Pancreas (tissue), 10 donors: ENCODE measurements at places on chromosomes 7 and 10. TPM values are rescaled to one million over a fixed set of nuclear protein-coding genes. Genes with fewer than 3 reads are reported as not detected.

Gene GBX1
- not detected for total RNA-seq

Gene HOXA7
- 0.17 TPM for total RNA-seq

Gene GPC2
- 2.5 TPM for total RNA-seq

- H3K4me1 ChIP-seq: no peaks in the 10 kb centered on the region
- H3K27ac ChIP-seq: no peak overlapping the region
- H3K4me3 ChIP-seq: no peak overlapping the region
- no peaks in the 10 kb centered on the region for H3K27me3 ChIP-seq
These were observed 38.8 kb upstream of the SHH start for GRCh38 chr7:155850766-155851678.

GRCh38 chr10:24901686-24902399 is 50.6 kb downstream of the PRTFDC1 start:
- H3K27me3 ChIP-seq: no peaks in the 10 kb centered on the region
- H3K4me1 ChIP-seq: peaks cover 5% of the 10 kb centered on the region
- no peak overlapping the region for H3K27ac ChIP-seq
- H3K36me3 ChIP-seq: no peaks in the 10 kb centered on the region

GRCh38 chr7:137882806-137883205 is 36.0 kb upstream of the DGKI start:
- no peak overlapping the region for H3K27ac ChIP-seq
- no peak for DNase-seq
- H3K27me3 ChIP-seq: no peaks in the 10 kb centered on the region
- no peaks in the 10 kb centered on the region for H3K4me1 ChIP-seq
- peaks cover 78% of the 10 kb centered on the region for H3K36me3 ChIP-seq

- no peak overlapping the region for H3K4me3 ChIP-seq
- H3K27me3 ChIP-seq: no peaks in the 10 kb centered on the region
- H3K4me1 ChIP-seq: peaks cover 9% of the 10 kb centered on the region
These were observed 12.3 kb upstream of the ASB4 start for GRCh38 chr7:95473276-95473985.

DNA sequence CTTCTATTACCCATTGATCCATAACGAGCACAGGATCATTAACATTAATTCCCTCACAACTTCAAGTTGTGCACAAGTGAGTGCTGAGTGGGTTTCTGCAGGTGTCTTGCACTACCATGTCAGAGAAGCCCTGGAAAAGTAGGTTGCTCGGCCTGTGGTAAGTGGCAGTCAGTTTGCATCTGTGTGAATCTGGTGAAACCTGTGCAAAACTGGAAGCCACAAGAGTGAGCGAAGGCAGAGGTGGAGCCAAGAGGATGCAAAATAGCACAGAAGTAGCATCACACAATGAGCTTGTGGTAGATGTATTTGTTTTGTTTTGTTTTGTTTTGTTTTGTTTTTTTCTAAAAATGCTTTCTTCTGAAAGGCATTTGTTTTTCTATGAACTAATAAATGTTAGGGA is 181.5 kb downstream of the THSD7A start:
- H3K27ac ChIP-seq: no peak overlapping the region
- H3K36me3 ChIP-seq: no peaks in the 10 kb centered on the region
- H3K4me3 ChIP-seq: no peak overlapping the region
- no peaks in the 10 kb centered on the region for H3K27me3 ChIP-seq

- DNase-seq: no peak
- no peaks in the 10 kb centered on the region for H3K4me1 ChIP-seq
- no peak overlapping the region for H3K4me3 ChIP-seq
These were observed 24.5 kb upstream of the CUBN start for GRCh38 chr10:17154116-17154515.

GRCh38 chr7:80916770-80917741 is 1.8 kb downstream of the SEMA3C start:
- DNase-seq: no peak
- no peak overlapping the region for H3K27ac ChIP-seq
- H3K4me1 ChIP-seq: no peaks in the 10 kb centered on the region
- H3K4me3 ChIP-seq: no peak overlapping the region

DNA sequence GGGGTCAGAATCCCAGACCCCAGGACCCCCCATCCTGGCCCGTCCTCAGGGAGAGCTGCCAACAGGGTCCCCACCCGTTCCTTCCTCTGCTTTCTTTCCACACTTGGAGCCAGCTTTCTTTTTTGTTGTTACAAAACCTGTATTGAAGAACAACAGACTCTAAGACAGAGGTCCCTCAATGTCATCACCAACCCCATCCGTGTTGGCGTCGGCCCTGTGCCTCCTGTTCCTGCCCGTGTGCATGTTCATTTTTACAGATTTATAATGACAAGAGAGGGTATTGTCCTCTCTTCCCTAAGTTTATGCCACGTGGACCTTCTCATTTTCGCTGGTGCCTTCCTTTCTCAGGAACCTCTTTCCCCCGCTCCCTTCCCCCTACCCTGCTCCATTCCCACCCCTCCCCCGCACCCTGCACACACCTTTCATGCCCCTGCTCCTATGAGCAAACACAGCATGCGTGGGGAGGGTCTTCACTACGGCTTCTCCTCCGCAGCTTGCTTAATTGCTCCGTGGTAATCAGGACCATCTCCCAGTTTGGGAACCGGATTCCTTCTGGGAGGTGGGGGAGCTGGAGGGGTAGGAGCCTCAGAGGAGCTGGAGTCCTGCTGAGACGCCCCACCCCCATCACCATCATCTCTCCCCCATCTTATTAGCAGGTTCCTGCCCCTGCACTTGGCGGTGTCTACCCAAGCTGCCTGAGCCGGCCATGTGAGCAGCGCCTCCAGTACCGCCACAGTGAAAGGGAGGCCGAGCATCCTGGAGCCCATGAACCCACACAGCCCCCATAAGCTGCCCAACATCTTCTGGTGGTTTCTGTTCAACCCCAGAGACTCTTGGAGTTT is 88.0 kb upstream of the INSIG1 start:
- DNase-seq: no peak
- peaks cover 5% of the 10 kb centered on the region for H3K4me1 ChIP-seq
- H3K4me3 ChIP-seq: no peak overlapping the region

DNA sequence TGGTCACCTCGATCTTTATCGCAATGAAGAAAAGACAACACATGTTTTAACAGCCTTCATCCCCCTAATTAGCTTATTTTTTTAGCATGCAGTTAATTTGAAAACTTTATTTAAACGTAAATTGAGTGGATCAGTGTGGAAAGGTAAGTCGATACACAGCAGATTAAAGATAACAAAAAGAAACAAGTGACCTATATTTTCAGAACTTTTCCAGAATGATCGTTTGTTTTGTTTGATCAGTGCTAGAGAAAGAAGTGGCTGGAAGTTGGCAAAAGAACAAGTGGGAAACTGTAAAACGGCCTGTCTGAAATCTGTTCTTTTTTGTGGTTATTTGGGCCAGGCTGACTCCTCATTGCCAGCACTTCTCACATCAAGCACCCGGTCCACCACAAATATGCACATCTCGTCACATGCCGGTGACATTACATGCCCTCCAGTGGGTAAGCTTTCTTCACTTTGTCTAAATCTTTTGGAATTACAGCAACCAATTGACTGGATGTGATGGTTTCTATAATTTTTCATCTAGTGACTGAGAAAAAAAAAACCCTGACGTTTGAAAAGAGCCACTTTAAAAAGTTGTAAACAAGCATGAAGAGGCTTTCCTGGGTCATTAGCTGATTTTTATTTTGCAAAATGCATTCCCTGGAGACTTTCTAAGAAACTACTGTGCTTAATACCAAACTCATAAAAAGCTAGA is 33.2 kb downstream of the C7orf33 start:
- DNase-seq: no peak
- no peaks in the 10 kb centered on the region for H3K27me3 ChIP-seq
- H3K36me3 ChIP-seq: no peaks in the 10 kb centered on the region
- peaks cover 6% of the 10 kb centered on the region for H3K4me1 ChIP-seq

GRCh38 chr7:125695626-125696025 is 766.0 kb upstream of the POT1 start:
- H3K36me3 ChIP-seq: no peaks in the 10 kb centered on the region
- H3K4me1 ChIP-seq: no peaks in the 10 kb centered on the region
- H3K27me3 ChIP-seq: no peaks in the 10 kb centered on the region
- no peak overlapping the region for H3K4me3 ChIP-seq
- H3K27ac ChIP-seq: no peak overlapping the region

DNA sequence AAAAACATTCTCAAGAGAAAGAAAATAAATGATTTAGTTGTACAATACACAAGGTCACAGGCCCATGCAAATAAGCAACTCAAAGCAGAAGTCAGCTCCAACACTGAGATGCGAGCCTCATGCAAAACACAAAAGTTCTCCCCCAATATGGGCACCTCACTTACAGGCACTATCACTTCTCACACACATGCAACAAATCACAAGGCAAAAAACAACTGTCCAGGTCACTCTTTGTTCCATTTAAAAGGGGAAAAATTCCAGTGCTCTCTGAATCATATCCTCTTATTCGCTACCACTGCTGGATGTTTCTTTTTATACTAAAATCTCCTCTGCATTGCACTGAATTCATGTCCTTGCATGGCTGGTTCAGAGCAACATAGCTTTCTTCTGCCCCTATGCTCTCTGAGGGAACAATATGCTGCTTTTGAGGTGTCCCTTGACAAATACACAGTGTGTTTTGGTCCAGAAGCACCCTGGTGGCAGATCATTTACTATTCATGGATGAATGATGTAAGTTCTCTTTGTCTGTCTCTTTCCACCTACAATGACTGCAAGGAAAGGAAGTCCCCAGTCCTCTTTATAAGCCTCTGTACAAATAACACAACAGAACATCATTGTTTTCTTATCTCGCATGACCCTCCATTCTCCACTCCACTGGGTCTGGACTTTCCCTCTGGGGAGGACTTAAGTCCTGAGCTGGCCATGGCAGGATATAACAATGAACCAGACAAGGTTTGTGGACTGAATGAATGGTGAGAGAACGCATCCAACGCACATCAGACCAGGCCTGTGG is 85.4 kb upstream of the GSDME start:
- no peaks in the 10 kb centered on the region for H3K27me3 ChIP-seq
- H3K4me1 ChIP-seq: no peaks in the 10 kb centered on the region
- H3K4me3 ChIP-seq: no peak overlapping the region
- H3K36me3 ChIP-seq: no peaks in the 10 kb centered on the region

- H3K27me3 ChIP-seq: no peaks in the 10 kb centered on the region
- H3K4me1 ChIP-seq: no peaks in the 10 kb centered on the region
- H3K27ac ChIP-seq: no peak overlapping the region
- no peaks in the 10 kb centered on the region for H3K36me3 ChIP-seq
- H3K4me3 ChIP-seq: no peak overlapping the region
These were observed 263.6 kb downstream of the DOCK4 start for GRCh38 chr7:111942450-111943081.
